ENCODE measurements at places on chromosomes 1 and 21.

GRCh38 chr1:145885738-145886287 is at the start of gene ANKRD35:
ANKRD35 (minus strand) TSS chr1:145885866; CDS start chr1:145885758, 108 bp downstream.
- peak; percentile 79 for DNase-seq

GRCh38 chr1:217622042-217622441 is 8.8 kb downstream of the GPATCH2 start:
- no peak for DNase-seq

DNA sequence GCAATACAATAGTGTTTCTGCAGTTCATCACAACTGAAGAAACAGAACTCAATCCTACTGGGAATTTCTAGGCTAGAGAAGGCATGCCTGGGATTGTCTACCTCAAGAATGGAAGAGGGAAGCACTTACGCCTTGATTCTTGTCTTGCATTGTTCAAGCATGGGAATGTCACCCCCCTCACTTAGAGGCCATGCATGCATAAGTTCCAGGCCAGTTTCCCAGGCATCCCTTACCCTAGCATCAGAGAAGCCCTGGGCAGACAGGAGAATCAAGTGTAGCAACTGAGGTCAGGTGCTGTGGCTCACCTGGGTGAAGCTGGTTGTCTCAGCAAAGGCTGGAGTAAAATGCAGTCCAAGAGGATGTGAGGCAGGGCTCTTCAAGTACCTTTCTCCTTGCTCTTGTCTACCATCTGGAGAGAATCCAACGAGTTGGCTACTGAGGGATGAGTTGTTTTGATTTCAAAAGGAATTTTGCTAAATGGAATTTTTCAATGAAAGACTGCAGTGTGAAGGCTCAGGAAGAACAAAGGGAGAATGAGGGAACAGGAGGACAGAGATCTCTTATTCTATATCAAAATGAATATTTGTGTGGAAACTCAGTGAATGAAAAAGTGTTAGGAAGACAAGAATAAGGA is 174.3 kb downstream of the NEK7 start:
- no peak for DNase-seq

- DNase-seq = no peak
Measured at GRCh38 chr1:214823311-214824117, 220.5 kb downstream of the CENPF start.

DNA sequence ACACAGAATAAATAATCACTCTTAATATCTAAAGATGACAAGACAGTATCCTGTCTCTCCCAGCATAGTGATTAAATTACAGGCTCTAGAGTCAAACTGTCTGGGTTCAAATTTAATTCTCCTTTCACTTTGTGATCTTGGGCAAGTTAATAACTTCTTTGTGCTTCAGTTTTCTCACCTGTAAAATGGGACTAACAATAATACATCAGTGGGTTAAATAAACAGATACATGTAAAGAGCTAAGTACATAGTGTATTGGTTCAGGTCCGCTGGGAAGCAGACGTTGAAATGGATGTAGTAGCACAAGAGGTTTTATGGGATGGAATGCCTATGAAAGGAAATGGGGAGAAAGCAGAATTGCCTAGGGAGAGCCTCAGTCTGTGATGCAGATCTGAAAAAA is 10.7 kb downstream of the ZFYVE9 start:
- DNase-seq = no peak

GRCh38 chr1:149986486-149987296 is 23.8 kb downstream of the OTUD7B start:
- DNase-seq = no peak

GRCh38 chr1:226681652-226682493 is 57.2 kb downstream of the ITPKB start:
- no peak for DNase-seq

DNA sequence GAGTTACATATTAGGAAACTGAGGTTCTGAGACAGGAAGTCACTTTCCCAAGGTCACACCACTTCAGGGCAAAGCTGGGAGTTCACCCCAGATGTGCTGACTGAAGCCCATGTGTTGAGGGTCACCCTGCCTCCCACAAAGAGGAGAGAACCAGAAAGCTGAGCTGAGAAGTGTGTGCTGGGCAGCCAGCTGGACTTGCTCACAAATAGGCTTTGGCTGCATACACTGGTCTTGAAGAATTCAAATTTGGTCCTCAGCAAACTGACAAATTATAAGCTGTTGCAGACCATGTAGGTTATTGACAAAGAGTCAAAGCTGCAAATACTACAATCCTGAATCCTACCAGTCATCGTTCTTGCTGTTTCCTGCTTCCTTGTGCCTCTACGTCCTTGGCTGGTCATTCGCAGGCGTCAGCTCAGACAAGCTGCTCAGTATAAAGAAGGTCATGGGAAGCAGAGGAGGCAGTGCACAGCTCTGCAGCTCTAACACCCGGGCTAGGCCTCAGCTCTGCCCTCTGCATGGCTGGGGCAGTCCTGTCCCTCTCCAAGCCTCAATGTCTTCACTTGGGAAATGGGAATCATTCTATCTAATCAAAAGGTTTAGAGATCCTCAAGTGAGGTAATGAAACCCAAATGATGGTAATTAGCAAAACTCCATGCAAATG is 40.0 kb downstream of the CDCP2 start:
- no peak for DNase-seq

GRCh38 chr1:218474128-218474527 is 129.0 kb downstream of the TGFB2 start:
- no peak for DNase-seq

GRCh38 chr1:235918032-235918431 is 51.3 kb upstream of the LYST start:
- DNase-seq = no peak

- peak; percentile 40 for DNase-seq
Measured at GRCh38 chr21:31731056-31731856, 662 bp downstream of the SCAF4 start.

DNA sequence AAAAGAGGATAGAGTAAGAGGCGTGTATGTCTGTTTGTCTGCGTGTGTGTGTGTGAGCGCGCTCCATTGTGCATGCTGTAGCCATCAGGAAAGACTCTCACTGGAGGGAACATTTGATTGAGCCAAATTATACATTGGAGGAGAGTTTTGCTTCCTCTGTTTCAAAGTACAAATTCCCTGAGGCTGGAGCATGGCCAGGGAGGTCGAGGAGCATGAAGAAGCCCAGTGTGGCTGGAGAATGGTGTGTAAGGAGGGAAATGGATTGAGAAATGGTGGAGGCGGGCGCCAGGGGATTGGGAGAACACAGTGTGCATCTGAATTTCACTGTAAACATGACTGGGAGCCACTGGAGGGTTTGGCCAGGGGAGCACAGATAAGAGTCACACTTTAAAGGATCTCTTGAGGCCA is 22.1 kb upstream of the EFNA1 start:
- no peak for DNase-seq

GRCh38 chr21:44552681-44553080 is 1.4 kb upstream of the KRTAP10-2 start:
- no peak for DNase-seq

DNA sequence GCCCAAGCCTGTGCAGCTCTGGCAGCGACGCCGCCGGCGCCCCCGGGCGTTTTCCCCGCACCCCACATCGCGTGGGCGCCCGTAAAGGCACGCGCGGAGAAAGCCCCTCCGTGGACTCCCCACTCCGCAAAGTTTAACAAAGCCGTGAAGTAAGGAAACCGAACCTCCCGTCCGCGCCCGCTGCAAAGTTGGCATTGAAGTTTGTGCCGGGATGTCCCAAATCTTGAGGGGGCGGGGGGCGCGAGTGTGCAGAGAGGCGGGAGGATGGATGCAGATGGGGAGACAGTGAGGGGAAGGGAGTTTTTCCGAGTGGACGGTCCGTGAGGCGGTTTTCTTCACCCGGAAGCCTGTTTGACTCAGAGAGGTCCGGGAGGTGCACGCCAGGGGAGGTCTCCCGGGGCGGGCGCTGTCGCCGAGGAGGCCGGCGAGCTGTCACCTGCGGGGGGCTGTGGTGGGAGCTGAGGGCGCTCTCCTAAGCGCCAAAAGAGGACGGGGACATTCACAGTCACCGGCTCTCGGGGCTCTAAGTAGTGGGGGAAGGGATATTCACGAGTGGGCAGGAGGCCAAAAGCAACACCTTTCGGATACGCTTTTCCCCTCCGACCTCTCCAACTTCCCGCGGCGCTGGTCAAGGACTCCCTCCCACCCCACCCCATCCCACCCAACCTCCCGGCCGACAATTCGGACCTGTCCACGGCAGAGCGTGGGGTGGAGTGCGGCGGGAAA is 1.3 kb downstream of the WLS start:
- no peak for DNase-seq

DNA sequence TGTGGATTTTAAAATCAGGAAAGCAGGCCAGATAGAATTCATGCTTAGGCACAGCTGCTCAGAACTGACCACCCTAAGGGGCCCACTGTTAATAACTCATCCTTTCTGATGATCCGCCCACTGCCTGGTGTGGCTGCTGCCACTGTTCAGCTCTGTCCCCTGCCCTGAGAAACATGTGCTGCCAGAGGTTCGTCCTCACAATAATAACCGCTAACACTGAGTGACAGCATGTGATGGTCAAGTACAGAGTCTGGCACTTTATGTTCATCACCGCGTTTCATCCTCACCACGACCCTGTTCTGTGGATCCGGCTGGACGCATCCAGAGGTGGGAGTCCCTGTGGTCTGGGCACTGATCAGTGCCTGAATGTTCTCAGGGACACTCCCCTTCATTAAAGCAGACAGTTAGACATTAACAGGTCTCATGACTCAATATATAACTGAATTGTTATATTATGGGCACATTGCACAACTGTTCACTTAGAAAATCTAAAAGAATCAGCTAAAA is 108.6 kb downstream of the SIM2 start:
- DNase-seq = no peak

DNA sequence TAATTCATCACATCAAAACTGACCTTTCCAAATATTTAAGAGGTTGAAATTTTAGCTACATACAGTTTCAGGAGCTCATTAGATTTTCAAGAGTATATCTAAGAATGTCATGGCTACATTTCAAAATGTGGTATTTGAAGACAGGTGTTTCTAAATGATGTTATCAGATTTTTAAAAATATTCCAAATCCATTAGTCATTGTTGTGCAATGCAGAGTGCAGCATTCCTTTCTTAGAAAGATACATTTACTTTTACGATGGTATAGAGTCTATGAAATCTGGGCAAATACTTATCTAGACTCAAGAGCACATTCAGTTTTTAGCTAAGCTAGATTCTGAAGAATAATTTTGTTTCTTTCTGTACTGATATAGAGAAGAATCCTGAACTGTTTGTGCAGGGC is 230.3 kb downstream of the CHRM3 start:
- no peak for DNase-seq

GRCh38 chr1:83802460-83803152 is 196.3 kb downstream of the TTLL7 start:
- DNase-seq = no peak

- DNase-seq = no peak
Measured at GRCh38 chr1:57835620-57836019, 411.8 kb upstream of the DAB1 start.

DNA sequence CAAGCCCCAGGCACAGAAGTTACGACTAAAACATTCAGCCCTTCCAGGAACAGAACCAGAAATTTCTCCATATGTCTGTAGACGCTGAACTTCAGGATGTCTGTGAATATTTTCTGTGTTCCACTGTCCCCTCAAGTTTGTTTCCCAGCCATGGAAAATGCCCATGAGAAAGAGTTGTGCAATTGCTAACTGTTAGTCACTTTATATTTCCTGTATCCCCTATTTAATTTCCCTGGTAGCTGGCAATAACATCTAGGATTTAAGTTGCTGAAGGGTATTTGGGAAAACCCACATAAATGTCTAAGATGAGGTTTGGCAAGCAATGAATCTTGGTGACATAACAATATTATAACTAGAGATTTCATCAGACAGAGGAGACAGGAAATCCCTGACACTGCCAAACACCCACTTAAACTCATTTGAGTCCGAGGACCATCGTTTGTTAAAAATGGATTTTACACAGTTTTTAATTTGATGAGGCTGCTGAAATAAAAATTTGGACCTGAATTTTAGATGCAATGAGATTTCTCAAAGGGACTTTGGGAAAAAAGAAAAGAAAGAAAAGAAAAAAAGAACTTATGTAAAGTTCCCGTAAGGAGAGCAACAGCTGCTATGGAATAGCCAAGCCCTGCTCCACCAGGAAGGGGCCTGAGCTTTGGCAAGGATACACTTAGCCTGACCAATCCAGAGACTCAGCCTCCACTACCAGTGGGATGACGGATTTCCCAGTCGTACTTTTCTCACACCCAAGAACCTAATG is 21.8 kb upstream of the ERRFI1 start:
- DNase-seq = no peak

DNA sequence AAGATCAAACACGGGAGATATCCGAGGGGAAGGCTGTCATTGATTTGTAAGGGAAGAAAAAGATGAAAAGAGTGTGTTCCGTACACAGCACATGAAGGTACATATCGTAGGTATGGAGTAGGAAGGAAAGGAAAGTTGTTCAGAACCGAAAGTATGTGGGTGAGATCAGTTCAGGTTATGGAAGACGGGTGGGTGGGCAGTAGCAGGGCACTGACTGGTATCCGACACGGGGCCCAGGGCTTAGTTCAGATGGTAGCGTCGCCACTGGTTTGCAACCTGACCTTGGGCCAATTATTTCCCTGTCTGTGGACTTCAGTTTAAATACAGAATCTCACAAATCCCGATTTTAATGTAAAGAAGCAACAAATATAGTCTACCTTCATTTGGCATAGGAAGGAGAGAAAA is 27.8 kb upstream of the A3GALT2 start:
- DNase-seq = no peak

GRCh38 chr1:214248311-214249085 is 32.5 kb upstream of the SMYD2 start:
- DNase-seq = no peak

- no peak for DNase-seq
Measured at GRCh38 chr21:26148840-26149354, 21.7 kb downstream of the APP start.

DNA sequence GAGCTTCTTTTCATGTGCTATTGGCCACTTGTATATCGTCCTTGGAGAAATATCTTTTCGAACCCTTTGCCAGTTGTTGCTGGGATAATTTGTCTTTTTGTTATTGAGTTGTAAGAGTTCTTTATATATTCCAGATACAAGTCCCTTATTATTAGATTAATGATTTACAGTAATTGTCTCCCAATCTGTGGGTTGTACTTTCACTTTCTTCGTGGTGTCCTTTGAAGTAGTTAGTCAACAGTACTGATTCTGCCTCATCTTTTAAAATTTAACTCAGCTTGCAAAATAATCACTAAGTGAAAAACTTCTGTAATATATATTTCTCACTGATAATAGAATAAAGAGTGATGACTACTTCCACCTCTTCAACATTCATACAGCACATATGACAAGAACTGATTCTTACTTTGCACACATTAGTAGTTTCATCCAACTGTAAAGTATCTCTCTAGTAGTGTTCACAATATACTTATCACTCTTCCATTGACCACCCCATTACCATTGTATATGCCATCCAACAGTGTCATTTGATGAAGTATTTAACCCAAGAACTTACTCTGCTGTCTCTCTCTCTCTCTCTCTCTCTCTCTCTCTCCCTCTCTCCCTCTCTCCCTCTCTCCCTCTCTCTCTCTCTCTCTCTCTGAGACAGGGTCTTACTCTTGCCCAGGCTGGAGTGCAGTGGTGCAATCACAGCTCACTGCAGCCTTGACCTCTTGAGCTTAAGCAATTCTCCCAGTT is 104.2 kb upstream of the DMRTA2 start:
- no peak for DNase-seq

Measured in CD4-positive, alpha-beta T cell treated with Interleukin-2 at 100 ng/mL for 4 hours (primary cell).